Activated naive CD4-positive, alpha-beta T cell treated with anti-CD3 and anti-CD28 coated beads, Interleukin-2, amount 50 U/mL, for 72 hours (primary cell): ENCODE measurements at places on chromosomes 7 and 10.

DNA sequence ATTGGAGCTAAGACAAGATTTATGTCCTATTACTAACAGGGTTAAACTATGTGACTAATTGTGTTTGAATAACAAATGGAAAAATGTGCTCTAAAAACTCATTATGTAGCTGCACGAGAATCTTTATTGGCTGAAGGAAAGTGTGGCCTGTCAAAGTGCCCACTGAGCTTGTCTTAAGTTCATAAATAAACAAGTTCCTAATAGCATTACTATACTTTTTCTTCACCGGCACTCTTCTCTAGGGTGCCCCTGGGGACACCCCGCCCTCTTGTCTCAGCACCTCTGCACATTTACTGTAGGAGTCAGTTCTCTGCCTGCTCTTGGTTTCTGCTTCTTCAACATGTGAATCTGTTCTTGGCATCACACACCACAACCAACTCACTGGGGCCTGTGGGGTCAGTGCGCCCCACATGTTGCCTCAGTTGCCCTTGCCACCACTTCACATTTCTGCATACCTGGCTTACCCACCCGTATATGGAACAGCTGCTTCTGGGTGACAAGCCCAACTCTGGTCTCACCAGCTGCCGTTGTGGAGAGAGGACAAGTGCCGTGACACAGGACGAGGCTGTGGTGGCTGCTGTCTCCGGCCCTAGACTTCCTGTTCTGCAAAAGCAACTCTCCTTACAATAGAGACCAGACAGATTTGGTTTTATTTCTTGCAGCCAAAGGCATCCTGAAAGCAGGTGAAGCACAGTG lies 96.3 kb upstream of the DDC start:
- DNase-seq, result no peak

GRCh38 chr10:102402512-102402896 lies 7.0 kb downstream of the NFKB2 start:
- DNase-seq, result no peak

GRCh38 chr7:50342616-50343114 lies 38.1 kb downstream of the IKZF1 start:
- no peak for DNase-seq

DNA sequence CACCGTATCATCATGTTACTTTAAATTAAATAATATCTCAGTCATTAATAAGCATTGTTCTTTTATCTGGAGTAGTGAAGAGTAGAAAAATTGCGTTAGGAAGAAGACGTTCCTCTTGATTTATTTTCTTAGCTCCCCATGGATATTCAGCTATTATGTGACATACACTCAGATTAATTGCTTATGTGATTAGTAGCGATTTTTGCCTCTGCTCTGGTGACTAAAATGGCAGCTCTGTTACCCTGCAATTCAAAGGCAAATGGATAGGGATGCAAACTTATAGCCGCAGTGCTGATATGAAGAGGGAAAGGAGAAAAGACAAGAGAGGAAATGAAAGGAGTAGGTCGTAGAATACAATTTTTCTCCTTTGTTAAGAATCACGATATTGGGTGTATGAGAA lies 188.4 kb upstream of the MALRD1 start:
- no peak for DNase-seq

GRCh38 chr7:93205046-93205445 lies 21.2 kb downstream of the HEPACAM2 start:
- DNase-seq, result no peak

- DNase-seq, result no peak
Observed at GRCh38 chr7:66698652-66699205, 41.8 kb upstream of the RABGEF1 start.

DNA sequence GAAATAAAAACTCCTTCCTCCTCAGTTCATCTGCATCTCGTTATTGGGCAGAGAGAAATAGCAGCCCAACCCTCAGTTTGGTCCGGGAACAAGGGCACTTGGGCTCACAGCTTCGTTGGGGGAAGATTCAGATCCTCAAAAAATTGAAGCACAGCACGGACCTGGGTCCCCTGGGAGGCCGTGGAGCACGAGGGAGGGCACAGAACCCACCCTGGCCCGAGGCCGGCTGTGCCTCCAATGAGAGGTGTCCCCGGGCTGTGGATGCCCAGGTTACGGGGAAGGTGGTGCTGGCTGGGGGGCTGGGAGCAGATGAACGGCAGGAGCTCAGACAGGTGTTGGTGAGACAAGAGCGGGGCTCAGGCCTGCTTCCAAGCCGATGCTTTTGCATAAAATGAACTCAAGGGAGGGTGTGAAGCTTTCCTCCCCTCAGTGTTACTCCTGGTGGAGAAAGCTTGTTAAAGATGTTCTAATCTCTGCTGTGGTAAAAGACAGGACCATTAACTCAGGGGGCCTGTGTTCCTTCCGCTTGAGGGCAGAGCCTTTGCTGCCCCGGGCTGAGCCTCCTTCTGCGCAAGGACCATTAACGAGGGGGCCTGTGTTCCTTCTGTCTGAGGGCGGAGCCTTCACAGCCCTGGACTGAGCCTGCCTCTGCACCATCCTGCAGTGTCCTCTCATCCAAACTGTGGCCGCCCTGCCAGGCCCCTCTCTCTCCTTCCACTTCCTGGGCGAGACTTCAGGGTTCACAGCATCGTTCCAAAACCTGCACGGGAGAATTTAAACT lies 302.2 kb downstream of the ADARB2 start:
- DNase-seq, result no peak
